ENCODE measurements at places on chromosomes 12 and 14. TPM values are rescaled to one million over a fixed set of nuclear protein-coding genes. Genes with fewer than 3 reads are reported as not detected.

MSI1 gene
- 0.20 TPM for total RNA-seq

RAN gene
- total RNA-seq: 532 TPM

TPH2 gene
- not detected for total RNA-seq

SMIM41 gene
- total RNA-seq: 0.07 TPM

EML5 gene
- total RNA-seq: 0.13 TPM

BRAP gene
- total RNA-seq: 17.6 TPM

FSCB gene
- total RNA-seq: not detected

KSR2 gene
- under 0.01 TPM for total RNA-seq

PRICKLE1 gene
- total RNA-seq: 2.6 TPM

PPP4R4 gene
- 1.4 TPM for total RNA-seq

TIGAR gene
- total RNA-seq: 10.4 TPM

COX8C gene
- not detected for total RNA-seq

CLEC4A gene
- 0.07 TPM for total RNA-seq

KIF5A gene
- 2.1 TPM for total RNA-seq

TCL1A gene
- total RNA-seq: not detected

GPATCH2L gene
- 60.9 TPM for total RNA-seq

PLEKHD1 gene
- total RNA-seq: 0.07 TPM

TOMM20L gene
- total RNA-seq: not detected

NKX2-1 gene
- not detected for total RNA-seq

PLEK2 gene
- total RNA-seq: 3.6 TPM

TDRD9 gene
- total RNA-seq: 8.5 TPM

ZFHX2 gene
- 0.83 TPM for total RNA-seq

SAMD15 gene
- total RNA-seq: 1.7 TPM

CLEC2A gene
- not detected for total RNA-seq

ABCD2 gene
- under 0.01 TPM for total RNA-seq

NR1H4 gene
- not detected for total RNA-seq

NTF3 gene
- 3.1 TPM for total RNA-seq

TAS2R9 gene
- total RNA-seq: not detected

OLR1 gene
- not detected for total RNA-seq

CDK4 gene
- total RNA-seq: 152 TPM

MYO1H gene
- total RNA-seq: not detected

APOF gene
- total RNA-seq: not detected

ADCY4 gene
- total RNA-seq: 3.3 TPM

GARIN6 gene
- not detected for total RNA-seq

CERS5 gene
- total RNA-seq: 77.0 TPM

GLI1 gene
- total RNA-seq: 0.76 TPM

PLEKHA5 gene
- total RNA-seq: 23.2 TPM

LIN52 gene
- 10.2 TPM for total RNA-seq

SLC41A2 gene
- 25.7 TPM for total RNA-seq

LMNTD1 gene
- 0.63 TPM for total RNA-seq

ASIC1 gene
- total RNA-seq: 3.5 TPM

TMEM260 gene
- 14.0 TPM for total RNA-seq

SLC8A3 gene
- total RNA-seq: 0.33 TPM

RNASE2 gene
- total RNA-seq: not detected

LRRC10 gene
- total RNA-seq: not detected

ANG gene
- 6.8 TPM for total RNA-seq

GPR137C gene
- total RNA-seq: 0.33 TPM

TUNAR gene
- total RNA-seq: not detected

C12orf54 gene
- total RNA-seq: not detected

HOXC4 gene
- 1.2 TPM for total RNA-seq

ST8SIA1 gene
- 2.2 TPM for total RNA-seq

RASSF8 gene
- total RNA-seq: 149 TPM

KRT6C gene
- total RNA-seq: not detected

TCL1B gene
- total RNA-seq: not detected

AACS gene
- total RNA-seq: 16.9 TPM

CNOT2 gene
- total RNA-seq: 140 TPM

TRPV4 gene
- total RNA-seq: 1.4 TPM

CMA1 gene
- total RNA-seq: not detected

SOX5 gene
- 6.6 TPM for total RNA-seq

DLK1 gene
- not detected for total RNA-seq
